Fibroblast of gingiva (primary cell): ENCODE measurements at places on chromosomes 7 and 10.

- DNase-seq = no peak
Measured at GRCh38 chr10:132132421-132132841, 54.3 kb upstream of the DPYSL4 start.

GRCh38 chr7:130904031-130904757 is 170.2 kb upstream of the KLF14 start:
- peak; percentile 83 for DNase-seq

GRCh38 chr7:99016196-99016595 is 127.7 kb downstream of the SMURF1 start:
- no peak for DNase-seq

- peak; percentile 47 for DNase-seq
Measured at GRCh38 chr10:118953598-118954393, 75.7 kb upstream of the NANOS1 start.

GRCh38 chr7:26500749-26501352 is 209.2 kb downstream of the SNX10 start:
- no peak for DNase-seq

DNA sequence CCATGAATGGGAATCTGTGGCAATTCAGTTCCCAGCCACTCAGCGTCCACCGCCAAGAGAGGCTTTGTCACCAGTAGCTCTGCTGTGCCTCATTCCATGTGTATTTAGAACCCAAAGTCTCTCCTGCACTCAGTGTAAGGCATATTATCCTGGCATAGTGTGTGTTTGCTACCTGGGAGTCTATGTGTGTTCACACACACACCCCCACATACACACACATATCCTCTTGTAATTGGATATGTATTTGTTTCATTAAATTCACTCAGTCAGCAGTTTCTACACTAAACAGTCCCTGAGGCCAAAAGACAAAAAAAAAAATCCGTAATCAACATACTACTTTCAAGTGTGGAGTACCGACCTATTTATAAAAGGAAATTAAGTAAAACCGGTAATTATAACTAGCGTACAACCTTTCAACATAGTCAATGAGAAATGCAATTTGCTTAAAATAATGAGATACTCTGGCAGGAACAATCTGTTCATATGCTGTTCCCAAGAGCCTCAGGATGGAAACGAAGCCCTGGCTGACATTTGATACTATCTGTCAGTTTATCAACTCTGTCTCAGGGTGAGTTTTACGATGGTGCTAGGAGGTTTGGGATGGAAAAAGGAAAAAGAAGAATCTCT is 425.8 kb upstream of the CELF2 start:
- DNase-seq = peak; percentile 26

DNA sequence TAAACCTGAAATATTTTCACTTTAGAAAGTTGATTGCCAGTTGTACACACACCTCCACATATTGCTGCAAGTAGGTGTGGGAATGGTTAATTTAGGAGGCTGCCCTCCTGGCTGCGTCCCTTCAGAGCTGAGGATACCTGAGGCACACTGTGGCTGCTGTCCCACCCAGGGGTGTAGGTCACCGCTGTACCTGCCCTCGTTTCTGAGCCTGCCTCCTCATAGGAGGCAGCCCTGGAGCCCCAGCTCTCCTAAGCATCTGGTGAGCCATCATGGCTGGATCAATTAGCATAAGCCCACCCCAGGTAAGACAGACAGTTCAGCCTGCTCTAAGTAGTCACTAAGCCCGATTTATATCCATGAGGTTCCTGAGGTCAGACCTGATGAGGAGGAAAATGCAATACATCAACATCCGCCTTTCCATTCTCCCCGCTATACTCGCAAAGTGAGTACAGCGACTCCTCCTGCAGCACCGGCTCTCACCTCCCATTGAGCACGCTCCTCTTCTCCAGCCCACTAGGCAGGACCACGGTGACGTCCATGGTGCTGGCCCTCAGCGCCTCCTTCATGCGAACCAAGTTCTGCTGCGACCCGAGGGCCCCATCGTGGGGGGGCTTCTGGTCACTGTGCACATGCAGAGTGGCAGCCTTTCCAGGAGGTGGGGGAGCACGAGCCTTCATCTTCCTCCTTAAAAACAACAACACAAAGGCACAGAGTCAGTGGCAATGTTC is 97.2 kb downstream of the COBL start:
- DNase-seq = no peak

DNA sequence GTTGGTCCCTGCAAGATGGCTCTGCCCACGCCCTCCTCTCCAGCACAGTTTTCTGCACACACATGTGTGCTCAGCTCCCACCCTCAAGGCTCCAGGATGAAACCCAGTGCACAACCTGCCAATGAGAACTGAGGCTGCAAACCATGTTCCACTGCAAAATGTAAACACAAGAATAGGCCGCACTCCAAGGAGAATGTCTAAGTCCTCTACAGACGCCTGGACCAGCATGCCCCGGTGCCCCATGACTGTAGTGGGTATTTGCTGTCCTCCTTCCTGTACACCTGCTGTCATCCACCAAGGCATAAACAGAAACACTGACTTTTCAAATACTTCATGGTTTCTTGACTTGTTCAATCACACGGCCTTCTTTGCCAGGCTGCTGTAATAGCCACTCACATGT is 72.6 kb downstream of the COBL start:
- no peak for DNase-seq

DNA sequence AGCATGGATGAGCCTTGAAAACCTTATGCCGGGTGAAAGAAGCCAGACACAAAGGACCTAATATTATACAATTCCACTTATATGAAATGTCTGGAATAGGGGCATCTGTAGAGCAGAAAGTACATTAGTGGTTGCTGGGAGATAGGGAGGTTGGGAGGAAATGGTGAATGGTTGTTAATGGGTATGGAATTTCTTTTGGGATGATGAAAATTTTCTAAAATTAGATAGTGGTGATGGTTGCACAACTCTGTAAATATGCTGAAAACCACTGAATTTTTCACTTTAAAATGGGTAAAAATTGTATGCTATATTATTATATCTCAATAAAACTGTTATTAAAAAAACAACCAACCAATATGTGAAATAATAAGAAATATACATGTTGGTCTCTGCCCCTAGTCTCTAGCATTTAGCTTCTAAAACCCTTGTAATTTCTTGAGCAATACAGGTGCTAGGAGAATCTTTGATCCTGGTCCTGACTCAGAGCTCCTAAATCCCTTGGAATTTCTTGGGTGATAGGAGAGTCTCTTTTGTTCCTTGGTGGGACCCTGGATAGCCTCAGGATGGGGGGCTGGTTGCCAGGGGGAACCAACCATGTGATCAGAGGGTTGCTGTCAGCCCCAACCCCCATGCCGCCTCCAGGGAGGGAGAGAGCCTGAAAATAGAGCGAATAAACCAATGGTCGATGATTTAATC is 64.0 kb downstream of the TACR2 start:
- DNase-seq = peak; percentile 70

GRCh38 chr10:124057601-124058000 is 35.8 kb downstream of the CHST15 start:
- no peak for DNase-seq
